Stimulated activated CD8-positive, alpha-beta memory T cell treated with anti-CD3 and anti-CD28 coated beads, Interleukin-4, amount 100 ng/mL, for 1 hour (primary cell): ENCODE measurements at places on chromosomes 7 and 10.

DNA sequence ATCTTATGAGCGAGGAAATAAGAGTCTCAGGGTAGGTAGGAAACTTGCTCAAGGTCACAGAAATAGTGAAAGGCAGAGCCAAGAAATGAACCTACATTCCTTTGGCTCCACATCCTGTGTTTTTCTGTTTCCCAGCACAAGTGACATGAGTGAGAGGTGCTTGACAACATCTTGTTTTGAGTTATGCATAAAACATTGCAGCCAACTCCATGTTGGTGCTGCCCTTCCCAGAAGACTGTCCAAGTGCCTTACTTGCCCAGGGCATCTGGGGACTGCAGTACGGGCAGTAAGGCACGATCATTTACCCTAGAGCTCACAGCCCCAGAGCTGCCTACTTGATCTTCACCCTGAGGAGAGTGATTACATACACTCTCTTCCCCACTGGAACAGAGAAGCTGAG, 148.8 kb downstream of the NOC3L start:
- no peak for DNase-seq

GRCh38 chr7:77687100-77687746, 9.0 kb upstream of the RSBN1L start:
- DNase-seq = no peak

DNA sequence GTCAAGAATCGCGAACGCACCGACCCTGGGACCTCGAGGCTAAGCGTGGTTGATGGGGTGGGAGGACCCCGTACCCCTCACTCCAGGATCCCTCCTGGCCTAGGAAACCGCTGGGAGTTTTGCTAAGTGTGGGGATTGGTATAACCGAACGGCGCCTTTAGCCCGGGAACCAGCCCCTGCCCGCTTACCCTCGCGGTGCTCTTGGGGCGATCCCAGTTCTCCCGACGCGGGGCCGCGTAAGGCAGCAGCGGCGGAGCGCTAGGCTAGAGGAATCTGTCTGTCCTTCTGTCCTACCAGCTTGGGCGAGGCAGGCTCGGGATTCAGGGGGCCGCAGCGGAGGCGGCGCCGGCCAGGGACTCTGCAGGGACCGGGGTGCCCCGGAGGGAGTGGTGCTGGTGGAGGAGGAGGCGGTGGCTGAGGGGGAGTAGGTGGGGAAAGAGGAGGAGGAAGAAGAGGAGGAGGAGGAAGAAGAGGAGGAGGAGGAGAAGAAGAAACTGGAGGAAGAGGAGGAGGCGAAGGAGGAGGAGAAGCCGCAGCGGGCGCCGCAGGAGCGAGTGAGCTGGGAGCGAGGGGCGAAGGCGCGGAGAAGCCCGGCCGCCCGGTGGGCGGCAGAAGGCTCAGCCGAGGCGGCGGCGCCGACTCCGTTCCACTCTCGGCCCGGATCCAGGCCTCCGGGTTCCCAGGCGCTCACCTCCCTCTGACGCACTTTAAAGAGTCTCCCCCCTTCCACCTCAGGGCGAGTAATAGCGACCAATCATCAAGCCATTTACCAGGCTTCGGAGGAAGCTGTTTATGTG, 439 bp upstream of the EMX2 start:
- no peak for DNase-seq

- DNase-seq = no peak
These were observed 287.0 kb upstream of the CDC14C start for GRCh38 chr7:48637382-48637781.

DNA sequence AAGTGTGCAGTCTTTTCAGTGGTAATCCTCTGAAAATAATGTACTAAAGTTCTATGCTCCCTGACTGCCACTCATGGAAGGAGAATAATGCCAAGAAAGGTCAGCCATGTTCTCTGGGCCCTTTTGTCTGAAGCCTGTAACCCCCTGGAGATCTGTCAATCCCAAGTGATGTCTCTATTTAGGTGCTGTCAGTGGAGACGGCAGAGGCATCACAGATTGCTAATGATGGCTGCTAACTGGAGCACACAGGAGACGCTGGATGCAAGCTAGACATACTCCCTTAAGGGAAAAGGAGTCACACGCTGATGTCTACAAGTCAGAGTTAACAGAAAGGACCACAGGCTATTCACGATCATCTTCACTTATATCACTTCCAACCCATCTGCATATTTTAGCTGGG, 118.8 kb downstream of the RSU1 start:
- DNase-seq = no peak

- no peak for DNase-seq
These were observed 2.8 kb downstream of the RSBN1L start for GRCh38 chr7:77699056-77699455.

- no peak for DNase-seq
These were observed 4.1 kb downstream of the KNDC1 start for GRCh38 chr10:133163889-133164815.

GRCh38 chr10:69089638-69090599, 2.0 kb downstream of the SRGN start:
- DNase-seq = peak; percentile 49

GRCh38 chr7:68192941-68193340, 1196.3 kb downstream of the TYW1 start:
- DNase-seq = no peak

DNA sequence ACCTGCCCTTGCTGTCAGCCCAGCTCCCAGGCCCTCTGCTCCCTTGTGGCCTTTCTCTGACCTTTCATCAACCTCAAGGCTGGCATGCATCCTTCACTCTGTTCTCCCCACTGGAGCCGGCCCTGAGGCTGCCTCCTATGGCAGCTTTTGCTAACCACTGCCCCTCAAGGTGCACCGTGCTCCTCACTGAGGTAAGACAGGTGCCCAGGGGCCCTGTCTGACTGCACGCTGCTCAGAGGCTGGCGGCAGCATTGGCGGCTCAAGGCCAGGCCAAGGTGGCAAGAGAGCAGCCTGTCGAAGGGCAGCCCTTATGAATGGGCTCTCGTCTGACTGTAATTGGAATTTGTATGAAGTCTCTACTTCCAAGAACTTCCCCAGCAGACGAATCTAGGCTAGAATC, 172.6 kb downstream of the ZNF248 start:
- no peak for DNase-seq

- DNase-seq = no peak
These were observed 39.1 kb downstream of the LHPP start for GRCh38 chr10:124500757-124501156.

GRCh38 chr10:130003787-130004613, 39.9 kb upstream of the EBF3 start:
- no peak for DNase-seq

DNA sequence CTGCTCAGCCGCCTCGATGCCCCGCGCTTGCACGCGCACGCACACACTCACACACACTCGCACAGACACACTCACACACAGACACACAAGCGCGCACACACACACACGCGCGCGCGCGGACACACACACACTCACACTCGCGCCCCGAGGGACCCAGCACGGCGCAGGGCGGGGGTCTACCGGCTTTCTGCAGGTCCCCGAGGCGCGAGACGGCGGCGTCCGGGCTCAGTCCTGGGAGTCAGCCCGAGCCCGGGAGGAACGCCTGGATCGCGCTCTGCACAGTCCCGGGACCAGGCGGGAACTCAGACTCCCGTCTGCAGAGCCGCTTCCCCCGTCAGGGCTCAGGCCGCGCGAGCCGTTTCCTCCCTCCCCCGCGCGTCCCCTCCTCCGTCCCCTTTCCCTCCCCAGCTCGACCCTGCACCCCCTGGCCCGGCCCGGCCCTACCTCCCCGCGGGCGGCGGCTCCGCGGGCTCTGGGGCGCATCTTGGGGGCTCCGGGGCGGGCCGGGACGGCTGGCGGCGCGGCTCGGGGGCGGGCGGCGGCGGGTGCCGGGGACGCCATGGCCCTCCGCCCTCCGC, 464 bp downstream of the DENND2A start:
- DNase-seq = no peak

DNA sequence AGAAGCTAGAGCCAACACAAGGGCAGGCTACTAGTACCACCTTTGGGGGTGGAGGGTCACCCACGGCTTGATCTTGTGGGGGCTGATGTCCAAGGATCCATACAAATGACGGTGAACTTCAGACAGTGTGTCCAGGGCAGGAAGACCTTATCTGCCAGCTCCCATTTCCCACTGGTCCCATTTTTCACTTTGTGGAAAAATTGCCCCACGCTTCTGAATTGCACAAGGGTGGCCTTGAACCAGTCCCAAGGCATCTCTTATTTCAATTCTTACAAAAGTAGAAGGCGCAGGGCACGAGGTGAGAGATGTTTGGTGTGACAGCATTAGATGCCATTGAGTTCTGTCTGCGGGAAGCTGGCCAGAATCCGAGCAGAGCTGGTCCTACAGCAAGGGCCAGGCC, 252.7 kb upstream of the CELF2 start:
- no peak for DNase-seq

GRCh38 chr10:21145751-21146435, 248.8 kb upstream of the NEBL start:
- DNase-seq = no peak

GRCh38 chr7:17608114-17608833, 309.8 kb downstream of the AHR start:
- DNase-seq = no peak

DNA sequence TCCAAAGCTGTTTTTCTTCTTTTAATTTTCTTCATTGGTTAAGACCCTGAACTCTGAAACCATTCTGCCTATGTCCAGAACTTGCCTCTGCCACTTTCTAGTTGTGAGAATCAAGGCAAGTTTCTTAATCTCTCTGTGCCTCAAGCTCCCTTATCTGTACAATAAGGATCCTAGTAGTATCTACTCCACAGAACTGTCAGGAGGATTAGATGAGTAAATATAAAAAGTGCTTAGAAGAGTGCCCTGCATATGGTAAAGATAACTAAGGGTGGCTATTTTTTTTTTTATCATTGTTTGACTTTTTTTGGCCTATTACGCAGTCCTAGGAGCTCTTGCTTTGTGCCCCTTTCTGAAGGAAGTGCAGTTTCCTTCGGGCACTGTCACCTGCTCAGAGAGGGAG, 46.4 kb upstream of the RAPGEF5 start:
- no peak for DNase-seq

DNA sequence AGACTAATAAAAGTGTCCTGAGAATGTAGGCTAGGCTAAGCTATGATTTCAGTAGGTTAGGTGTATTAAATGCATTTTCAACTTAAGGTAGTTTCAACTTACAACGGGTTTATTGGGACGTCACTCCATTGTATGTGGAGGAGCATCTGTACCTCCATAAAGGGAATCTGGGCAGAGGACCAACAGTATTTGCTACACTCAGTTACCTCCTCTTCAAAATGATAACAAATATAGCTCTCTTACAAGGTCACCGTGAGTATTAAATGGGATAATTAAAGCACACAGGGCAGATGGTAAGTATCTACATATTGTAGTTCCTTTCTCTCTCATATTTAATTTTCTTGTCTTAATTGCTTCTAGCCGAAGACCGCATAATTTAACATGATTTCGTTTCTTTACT, 59.0 kb upstream of the FGL2 start:
- DNase-seq = no peak

GRCh38 chr10:100829933-100830727, 82.6 kb upstream of the SLF2 start:
- DNase-seq = no peak

DNA sequence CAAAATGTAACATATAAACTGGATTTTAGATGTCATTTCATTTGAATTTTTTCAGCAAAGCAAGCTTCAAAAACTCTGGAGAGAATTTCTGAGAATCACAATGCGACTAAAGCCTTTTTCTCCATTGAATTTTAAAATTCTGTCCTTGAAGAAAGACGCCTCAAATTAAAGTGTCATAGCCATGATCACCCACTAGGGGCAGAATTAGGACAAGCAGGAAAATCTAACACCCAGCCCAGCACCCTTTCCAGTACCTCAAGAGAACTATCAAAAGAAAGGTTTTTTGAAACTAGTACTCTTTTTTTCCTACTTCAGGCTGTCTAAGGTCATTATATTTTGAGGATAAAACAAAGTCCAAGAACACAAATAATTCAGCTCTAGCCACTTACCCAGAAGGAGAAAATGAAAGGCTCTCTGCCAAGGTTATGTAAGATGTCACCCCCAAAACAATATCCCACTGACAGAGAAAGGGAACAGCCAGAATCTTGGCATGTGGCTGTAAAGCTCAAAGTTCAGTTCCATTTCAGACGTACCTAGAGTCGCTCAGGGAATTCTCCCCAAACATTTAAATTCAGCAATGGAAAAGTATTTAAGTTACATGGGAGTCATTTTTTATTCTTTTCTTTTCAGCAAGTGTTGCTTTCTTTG, 299.4 kb downstream of the SNX13 start:
- DNase-seq = no peak

GRCh38 chr7:137757146-137757925, 89.4 kb downstream of the DGKI start:
- DNase-seq = no peak

DNA sequence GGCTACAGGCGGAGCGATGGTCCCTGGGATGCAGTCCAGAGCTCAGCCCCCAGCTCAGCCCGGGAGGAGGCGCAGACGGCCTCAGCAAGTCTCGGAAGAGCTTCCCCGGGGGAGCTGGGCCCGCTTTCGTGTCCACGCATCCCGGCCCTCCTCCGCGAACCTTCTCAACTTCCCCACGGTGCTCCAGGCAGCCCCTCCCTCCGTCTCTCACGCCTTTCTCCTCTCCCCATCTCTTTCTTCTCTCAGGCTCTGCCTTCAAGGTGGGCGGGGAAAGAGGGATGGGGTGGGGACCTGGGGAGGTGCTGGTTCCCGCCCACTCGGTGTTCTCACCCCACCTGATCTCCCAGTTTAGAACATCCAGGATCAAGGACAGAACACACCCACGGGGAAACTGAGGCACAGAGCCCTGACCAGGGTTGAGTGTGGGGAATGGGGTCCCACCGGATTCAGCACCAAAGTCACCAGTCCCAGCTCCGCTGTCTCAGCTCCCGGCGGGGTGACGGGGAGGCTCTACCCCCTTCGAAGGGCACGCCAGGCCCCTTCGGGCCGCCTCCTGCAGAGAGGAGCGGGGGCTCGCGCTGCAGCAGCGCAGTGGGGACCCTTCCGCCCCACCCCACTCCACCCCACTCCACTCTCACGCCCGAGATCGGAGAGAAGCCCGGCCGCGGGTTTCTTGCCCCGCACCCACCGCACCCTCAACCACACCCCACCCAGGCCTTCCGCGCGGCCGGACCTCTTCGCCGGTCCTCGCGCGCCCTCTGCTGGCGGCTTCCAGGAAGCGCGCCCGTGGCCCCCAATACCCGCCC, 18.2 kb downstream of the POLL start:
- DNase-seq = peak; percentile 54
